ENCODE measurements at places on chromosomes 12 and 14. TPM values are rescaled to one million over a fixed set of nuclear protein-coding genes. Genes with fewer than 3 reads are reported as not detected.

GRCh38 chr14:96095581-96096476 lies 56.7 kb downstream of the C14orf132 start:
- no peak for DNase-seq
- H3K4me1 ChIP-seq, result peaks cover 2% of the 10 kb centered on the region
- peaks cover 4% of the 10 kb centered on the region for H3K27me3 ChIP-seq
- H3K27ac ChIP-seq, result no peak overlapping the region

Gene EFS
- total RNA-seq, result not detected

DNA sequence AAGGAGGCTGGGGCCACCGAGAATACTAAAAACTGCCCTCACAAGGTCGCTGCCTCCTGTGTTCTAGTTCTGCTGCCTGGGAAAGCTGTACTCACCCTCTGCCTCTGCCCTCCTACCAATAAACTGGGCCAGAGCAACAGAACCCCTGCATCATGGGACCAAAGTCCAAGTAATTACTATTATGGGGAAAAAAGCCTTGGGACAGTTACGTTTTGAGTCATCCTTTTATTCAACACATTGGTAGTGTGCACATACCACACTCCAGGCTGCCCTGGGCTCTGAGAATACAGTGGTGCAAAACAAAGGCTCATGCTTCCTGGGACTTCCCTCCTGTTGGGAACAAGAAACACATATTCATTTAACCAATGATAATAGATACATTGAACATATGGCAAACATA lies 49.0 kb downstream of the CACNA1C start:
- H3K4me1 ChIP-seq, result no peaks in the 10 kb centered on the region
- no peak overlapping the region for H3K27ac ChIP-seq
- DNase-seq, result no peak
- H3K4me3 ChIP-seq, result no peak overlapping the region

GRCh38 chr12:53196486-53196885 lies 10.6 kb downstream of the ITGB7 start:
- peaks cover 77% of the 10 kb centered on the region for H3K36me3 ChIP-seq
- H3K27ac ChIP-seq, result no peak overlapping the region
- peaks cover 66% of the 10 kb centered on the region for H3K4me1 ChIP-seq
- no peak overlapping the region for H3K4me3 ChIP-seq
- no peak for DNase-seq

Gene RAD51AP1
- total RNA-seq, result 0.45 TPM

Gene CMA1
- not detected for total RNA-seq

DNA sequence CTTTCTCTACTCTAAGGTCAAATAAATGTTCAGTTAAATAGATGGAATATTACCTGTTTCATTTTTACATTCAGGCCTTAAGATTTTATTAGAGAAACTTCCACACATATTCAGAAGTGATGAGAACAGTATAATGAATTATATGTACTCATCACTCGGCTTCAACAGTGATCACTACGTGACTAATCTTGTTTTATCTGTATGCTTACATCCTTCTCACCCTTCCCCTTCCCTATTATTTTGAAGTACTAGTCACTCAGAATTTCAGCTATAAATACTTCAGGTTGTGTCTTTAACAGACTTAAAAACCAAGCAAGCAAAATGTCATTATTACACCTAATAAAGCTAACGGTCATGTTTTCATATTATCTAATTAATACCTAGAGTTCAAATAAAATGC lies 34.9 kb downstream of the ETV6 start:
- H3K27ac ChIP-seq, result no peak overlapping the region
- H3K4me3 ChIP-seq, result no peak overlapping the region
- H3K4me1 ChIP-seq, result peaks cover 10% of the 10 kb centered on the region
- no peaks in the 10 kb centered on the region for H3K27me3 ChIP-seq
- H3K36me3 ChIP-seq, result no peaks in the 10 kb centered on the region
- no peak for DNase-seq

DNA sequence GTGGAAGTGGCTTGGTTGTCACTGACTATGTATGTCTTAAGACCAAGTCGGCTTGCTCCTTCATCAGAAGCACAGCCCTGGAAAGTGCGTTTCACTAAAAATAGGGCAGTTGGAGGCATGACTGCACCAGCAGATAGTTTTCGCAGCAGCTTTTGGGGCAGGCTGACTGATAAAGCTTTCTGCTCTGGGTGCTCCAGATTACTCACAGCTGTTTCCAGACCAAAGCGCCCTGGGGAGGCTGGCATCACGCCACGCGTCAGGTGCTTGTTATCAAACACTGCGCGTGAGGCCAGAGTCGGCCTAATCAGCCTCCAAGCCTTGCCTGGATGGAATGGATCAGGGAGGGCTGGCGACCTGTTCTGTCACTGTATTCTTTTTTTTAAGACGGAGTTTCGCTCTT lies 13.3 kb upstream of the LRRC10 start:
- H3K36me3 ChIP-seq, result no peaks in the 10 kb centered on the region
- H3K4me1 ChIP-seq, result no peaks in the 10 kb centered on the region
- H3K27ac ChIP-seq, result no peak overlapping the region
- no peak for DNase-seq
- H3K27me3 ChIP-seq, result no peaks in the 10 kb centered on the region

GRCh38 chr14:97218274-97218673 lies 421.1 kb downstream of the VRK1 start:
- H3K4me1 ChIP-seq, result peaks cover 23% of the 10 kb centered on the region
- peak overlapping the region; percentile 75 for H3K4me3 ChIP-seq
- H3K27me3 ChIP-seq, result peaks cover 5% of the 10 kb centered on the region
- H3K36me3 ChIP-seq, result no peaks in the 10 kb centered on the region

Gene TROAP
- 0.30 TPM for total RNA-seq

Gene GDF3
- not detected for total RNA-seq

- no peak overlapping the region for H3K27ac ChIP-seq
- no peaks in the 10 kb centered on the region for H3K4me1 ChIP-seq
- H3K27me3 ChIP-seq, result no peaks in the 10 kb centered on the region
These were observed 108.8 kb downstream of the RAD51B start for GRCh38 chr14:67928375-67928774.

GRCh38 chr14:72666610-72667009 lies 227.3 kb downstream of the DPF3 start:
- no peaks in the 10 kb centered on the region for H3K4me1 ChIP-seq
- no peak overlapping the region for H3K27ac ChIP-seq
- no peaks in the 10 kb centered on the region for H3K36me3 ChIP-seq

DNA sequence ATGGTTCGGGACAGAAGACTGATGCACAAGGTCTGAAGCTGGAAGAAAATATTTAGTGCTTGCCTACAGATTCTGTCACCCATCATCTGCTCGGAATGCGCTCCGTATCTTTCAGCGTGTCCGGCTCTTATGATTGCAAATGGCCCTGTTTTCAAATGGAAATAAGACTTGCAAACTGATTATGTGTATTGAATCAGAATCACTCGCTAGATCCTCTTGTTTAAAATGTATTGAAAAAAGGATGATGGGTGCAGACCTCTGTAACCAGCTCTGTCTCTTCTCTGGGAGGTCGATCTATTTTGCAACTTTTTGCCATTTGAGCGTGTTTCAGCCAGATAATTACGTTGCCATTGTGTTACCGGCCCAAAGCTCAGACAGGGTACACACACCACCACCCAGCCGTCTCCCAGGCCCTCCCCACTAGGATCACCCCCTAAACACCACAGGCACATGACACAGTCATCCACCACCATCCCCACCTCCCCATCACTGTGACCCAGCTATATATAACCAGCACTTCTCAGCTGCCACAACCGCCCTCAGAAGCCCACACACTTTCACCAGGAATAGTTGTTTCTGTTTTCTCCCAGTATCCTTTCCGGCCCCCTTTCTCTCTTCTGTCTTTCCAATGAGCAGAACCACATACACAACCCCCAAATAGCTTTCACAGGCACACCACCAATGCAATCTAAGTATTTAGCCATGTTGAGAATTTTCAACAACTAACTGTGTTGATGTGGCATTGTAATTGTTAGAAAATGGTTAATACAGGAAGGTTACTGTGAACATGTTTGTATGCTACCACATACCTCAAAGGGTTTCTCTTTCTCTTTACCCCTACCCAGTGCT lies 10.7 kb downstream of the NKX2-1 start:
- no peak for DNase-seq
- H3K27me3 ChIP-seq, result peaks cover 76% of the 10 kb centered on the region
- H3K4me1 ChIP-seq, result peaks cover 4% of the 10 kb centered on the region
- no peak overlapping the region for H3K27ac ChIP-seq
- H3K36me3 ChIP-seq, result no peaks in the 10 kb centered on the region

All from CD4-positive, alpha-beta T cell (primary cell).